ENCODE measurements at places on chromosomes 4 and X. TPM values are rescaled to one million over a fixed set of nuclear protein-coding genes. Genes with fewer than 3 reads are reported as not detected.

DNA sequence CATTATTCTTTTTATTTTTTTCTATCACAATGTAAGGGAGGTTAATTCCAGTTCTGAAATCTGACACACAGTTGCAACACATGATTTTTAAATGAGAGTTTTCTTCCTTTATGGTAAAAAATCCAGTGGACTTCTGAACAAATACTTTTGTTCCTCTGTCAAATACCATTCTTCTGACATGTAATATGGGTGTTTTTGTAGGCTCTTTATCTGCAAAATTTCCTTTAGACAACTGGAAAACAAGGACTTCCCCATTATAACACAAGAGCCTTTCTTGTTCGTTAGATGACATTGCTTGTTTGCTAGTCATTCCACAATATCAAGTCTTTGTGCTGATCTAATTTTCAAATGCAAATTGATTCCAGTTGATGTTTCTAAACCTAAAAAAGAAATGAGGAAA is 7.7 kb downstream of the FANCB start:
- DNase-seq = peak; percentile 9

Gene PASD1
- not detected for total RNA-seq

GRCh38 chr4:140213116-140213515 is 59.1 kb upstream of the MAML3 start:
- no peak for DNase-seq

GRCh38 chr4:1784789-1785591 is 8.1 kb upstream of the FGFR3 start:
- no peak for DNase-seq

DNA sequence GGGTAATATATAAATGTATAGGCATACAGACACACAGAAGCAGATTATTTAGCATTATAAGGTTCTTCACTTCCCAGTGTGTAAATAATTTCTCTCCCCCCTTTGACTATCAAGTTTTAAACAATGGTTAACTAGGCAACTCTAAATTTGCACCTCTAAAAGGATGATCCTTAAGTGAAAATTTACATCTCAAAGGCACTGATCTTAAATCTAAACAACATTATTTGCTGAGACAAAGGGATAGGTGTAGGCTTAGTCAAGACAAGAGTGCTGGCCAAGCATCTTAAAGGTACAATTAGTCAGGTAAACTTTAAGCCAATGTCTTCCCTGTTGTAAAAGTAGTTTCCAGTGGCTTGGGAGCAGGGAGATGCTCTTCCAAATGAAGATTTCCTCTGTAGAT is 33.0 kb downstream of the NLRP2B start:
- DNase-seq = no peak

DNA sequence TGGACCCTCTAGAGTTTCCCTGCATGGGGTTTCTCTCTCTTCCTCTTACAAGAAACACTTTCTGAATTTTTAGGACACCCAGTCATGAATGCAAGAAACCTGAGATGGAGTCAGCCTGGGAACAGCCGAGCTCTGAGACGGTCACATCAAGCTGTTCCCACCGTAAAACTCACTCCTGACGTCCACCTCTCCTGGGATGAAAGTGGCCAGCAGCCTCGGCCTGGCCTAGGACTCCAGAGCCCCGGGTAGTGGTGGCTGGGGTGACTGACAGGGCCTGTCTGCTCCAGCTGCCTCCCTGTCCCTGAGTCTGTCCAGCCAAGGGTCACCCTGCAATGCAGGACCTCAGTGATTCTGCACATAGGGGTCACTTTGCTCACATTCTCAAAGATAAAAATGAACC is 217.8 kb downstream of the SHOX start:
- no peak for DNase-seq

- no peak for DNase-seq
Measured at GRCh38 chrX:19624739-19625138, 109.4 kb upstream of the MAP3K15 start.

Gene CYTL1
- total RNA-seq = not detected

- DNase-seq = peak; percentile 68
Measured at GRCh38 chr4:80989921-80990544, 40.5 kb upstream of the BMP3 start.

GRCh38 chr4:26204249-26204825 is 116.5 kb upstream of the RBPJ start:
- DNase-seq = no peak

GRCh38 chr4:100075056-100075455 is 115.2 kb downstream of the DDIT4L start:
- peak; percentile 23 for DNase-seq

DNA sequence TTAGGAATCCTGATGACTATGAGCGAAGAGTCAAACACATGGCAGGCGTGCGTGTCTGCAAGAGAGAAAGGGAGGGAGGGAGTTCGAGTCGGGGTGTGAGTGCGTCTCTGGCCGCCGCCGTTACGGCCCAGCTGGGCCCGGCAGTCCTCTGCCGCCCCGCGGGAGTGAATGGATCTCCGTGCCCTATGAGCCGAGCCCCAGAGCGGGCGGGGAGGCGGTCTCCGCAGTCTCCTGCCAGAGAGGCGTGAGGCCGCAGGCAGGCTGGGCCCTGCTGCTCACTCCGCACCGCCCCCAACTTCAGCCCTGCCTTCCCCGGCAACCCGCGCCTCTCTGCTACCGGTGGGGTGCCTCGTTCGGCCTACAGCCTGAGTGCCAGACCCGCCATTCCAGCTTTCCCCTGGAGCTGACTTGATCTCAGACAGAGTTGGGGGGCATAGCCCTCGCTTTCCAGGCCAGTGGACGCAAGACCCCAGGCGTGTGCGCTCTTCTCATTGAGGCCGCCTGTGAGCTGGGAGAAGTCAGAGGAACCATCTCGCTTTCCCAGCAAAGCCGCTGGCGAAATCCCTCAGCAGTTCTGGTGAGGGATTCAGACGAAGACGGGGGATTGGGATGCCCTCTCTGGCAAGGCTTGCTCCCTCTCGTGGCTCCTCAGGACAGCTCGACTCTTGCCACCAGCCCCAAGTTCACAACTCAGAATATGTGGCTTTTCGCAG is 1.4 kb downstream of the SLC16A2 start:
- DNase-seq = peak; percentile 50

GRCh38 chrX:111928456-111928855 is 52.5 kb downstream of the TRPC5OS start:
- no peak for DNase-seq

GRCh38 chr4:119116925-119117900 is 18.4 kb upstream of the MYOZ2 start:
- peak; percentile 49 for DNase-seq

Gene F8A2
- not detected for total RNA-seq
